ENCODE measurements at places on chromosomes 12 and 14.
A peak's percentile ranks its signal among the peaks of the same experiment; 100 is the strongest.

DNA sequence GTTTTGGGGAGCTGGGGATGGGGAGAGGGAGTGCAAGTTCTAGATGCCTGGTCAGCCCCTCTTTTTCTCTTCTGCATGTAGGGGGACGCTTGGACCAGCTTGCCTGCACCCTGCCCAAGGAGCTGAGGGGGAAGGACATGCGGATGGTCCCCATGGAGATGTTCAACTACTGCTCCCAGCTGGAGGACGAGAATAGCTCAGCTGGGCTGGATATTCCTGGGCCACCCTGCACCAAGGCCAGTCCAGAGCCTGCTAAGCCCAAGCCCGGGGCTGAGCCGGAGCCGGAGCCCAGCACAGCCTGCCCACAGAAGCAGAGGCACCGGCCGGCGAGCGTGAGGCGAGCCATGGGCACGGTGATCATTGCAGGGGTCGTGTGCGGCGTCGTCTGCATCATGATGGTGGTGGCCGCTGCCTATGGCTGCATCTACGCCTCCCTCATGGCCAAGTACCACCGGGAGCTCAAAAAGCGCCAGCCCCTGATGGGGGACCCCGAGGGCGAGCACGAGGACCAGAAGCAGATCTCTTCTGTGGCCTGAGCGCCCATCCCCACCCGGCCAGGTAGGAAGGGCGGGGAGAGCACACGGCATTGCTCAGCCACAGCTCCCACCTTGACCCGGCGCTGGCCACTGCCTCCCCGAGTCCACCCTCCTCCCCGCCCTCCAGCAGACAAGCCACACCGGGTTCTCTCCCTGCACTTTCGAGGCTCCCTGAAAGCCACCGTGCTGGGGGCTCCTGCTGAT lies 14.0 kb downstream of the LRTM2 start:
- DNase-seq = no peak

DNA sequence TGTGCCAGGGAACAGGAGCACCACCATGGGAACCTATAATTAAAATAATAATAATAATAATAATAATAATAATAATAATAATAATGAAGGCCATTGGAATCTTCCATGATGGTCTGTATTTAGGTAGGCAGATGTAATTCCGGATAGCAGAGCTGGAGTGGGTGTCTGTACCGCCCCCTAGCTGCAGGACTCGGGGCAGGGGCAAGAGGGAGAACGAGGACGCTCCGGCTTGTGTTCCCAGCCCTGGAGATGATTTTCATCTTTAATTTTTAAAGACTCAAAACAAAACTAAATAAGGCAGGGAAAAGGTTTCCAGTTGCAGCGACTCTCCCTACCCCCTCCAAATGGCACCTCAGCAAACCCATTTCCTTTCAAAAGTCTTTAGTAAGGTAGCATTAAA lies 501.1 kb downstream of the VRK1 start:
- no peak for DNase-seq

DNA sequence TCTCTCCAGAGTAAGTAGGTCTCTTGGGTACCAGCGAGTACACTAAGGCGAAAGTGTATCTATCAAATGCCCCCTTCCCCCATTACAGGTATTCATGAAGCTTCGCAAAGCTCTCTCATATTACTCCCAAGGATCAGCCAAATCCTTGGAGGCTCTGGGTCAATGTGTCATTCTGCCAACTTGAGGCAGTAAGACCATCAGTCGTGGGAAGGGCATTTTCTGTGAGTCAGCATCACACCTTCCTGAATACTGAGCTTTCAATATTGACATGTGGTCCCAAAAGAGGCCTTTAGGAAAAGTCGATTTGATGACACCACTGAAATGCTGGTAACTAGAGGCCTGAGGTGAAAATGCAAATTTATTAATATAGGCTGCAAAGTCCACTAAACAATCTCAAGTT lies 323.9 kb downstream of the LRIG3 start:
- no peak for DNase-seq

DNA sequence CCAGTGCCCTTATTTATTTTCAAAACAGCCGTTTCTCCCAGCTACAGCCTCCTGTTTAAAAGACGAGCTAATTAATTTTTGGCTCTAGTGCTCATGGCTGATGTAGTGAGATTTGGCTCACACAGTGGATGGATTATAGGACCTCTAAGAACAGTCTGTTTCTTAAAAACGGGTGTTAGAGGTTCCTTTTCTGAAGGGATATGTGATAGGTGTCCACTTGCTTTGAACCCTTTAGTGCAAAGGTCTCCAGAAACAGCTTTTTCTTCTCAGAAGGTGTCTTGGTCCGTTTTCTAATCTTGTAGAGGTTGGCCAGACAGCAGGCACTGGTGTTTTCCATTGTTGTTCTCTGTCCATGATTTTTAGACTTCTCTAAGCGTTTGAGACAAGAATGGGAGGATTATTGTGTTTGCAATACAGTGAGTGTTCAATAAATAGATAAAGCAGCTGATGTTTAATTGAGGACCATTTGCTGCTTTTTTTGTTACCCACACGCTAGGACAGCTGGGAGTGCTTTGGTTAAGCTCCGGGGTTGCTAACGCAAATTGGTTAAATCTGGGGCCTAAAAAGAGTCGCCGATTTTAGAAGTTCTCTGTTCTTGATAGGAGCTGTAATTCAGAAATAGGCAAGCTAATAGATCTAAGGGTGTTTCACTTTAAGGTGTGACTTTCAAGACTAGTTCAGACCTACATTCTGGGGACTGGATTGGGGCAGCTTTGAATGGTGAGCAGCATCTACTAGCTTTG lies 1.0 kb downstream of the BORCS5 start:
- DNase-seq = no peak

DNA sequence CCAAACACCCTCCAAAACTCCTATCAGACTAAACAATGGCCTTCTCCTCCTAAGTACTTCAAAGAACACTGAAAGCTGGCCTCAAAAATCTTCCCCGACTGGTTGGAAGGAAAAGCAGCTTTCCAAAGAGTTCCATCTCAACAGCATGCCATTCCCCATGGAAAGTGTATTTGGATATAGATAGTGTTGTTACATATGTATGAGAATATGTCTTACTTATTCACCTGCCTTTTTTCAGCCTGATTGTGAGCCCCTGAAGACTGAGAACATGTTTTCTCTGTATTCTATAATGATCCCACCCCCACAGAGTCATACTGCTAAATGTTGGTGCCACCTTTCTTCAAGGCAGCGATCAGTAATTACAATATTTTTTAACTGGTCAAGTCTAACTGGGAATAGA lies 185.4 kb upstream of the G2E3 start:
- DNase-seq = no peak

- DNase-seq = no peak
These were observed 83.4 kb upstream of the NOS1 start for GRCh38 chr12:117444781-117445180.

DNA sequence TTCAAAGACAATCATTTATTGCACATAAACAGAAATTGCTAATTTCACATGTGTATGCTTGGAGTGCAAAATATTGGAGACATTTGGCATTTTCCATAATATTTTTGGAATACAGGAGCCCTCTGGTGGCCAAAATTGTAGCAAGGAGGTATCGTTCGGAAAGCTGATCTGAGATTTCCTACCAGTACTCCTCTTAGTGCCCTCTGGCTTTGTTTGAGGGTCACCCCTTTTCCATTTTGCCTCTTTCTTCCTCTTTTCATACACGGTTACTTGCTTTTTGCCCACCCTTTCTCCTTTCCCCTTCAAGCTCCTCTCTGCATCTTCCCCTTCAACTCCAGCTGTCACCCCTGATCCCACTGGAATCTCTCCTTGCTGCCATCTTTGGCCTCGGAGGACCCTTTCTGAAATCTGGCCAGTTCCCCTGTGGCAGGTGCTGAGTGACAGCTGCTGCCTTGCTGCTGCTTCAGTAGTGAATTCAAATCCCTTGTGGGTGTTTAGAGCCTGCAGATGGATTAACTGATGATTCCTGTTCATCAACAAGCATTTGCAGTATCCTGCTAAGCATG lies 164.6 kb upstream of the PARP11 start:
- DNase-seq = no peak

- DNase-seq = no peak
These were observed 944 bp upstream of the DHRS7 start for GRCh38 chr14:60166142-60166541.

- DNase-seq = no peak
These were observed 32.6 kb upstream of the HIF1A start for GRCh38 chr14:61662437-61663311.

DNA sequence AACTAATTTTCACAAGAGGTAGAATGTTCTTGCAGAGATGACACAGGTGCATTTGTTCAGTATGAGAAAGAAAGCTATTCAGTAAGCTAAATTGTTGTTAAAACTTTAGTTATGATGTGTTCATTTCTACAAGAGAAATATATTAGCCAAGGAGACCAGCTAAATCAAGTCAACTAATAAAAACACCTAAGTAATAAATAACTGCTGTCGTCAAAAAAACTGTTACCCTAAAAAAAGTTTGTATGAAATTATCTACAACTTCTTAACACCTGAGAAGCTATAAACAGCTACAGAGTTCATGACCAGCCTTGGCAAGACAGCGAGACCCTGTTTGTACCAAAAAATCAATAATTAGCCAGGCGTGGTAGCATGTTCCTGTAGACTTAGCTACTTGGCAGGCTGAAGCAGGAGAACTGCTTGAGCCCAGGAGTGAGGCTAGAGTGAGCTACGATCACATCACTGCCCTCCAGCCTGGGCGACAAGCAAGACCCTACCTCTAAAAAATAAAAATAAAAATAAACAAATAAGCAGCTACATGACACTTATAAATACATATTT lies 67.6 kb upstream of the AP4S1 start:
- DNase-seq = no peak

DNA sequence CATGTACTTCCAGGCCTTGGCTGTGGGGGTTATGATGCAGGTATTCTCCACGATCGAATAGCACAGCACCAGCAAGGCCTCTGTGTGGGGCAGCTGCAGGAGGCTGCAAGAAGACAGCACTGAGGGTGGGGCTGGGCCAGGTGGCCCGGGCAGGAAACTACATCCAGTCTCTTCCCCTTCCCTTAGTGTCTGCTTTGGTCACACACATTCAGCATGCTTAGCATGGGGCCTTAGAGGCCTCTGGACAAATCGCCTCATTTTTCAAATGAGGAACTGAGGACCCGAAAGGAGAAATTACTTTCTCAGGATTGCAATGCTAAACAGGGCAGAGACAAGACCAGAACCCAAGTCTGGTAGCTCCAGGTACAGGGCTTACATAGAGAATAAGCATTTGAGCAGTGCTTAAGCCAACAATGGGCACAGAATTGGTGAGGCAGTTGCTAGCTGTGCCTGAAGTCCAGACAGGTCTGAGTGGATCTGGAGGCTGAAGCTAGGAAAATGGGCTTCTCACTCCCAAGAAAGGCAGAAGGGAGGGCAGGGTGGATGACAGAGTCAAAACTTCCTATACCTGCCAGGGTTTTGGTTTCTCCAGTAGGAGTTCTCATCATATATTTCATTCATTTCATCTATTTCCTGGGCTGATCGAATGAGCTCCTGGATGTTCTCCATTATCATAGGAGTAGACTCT lies 3.5 kb downstream of the ACRBP start:
- no peak for DNase-seq

GRCh38 chr12:114918535-114919233 lies 234.7 kb upstream of the TBX3 start:
- no peak for DNase-seq

- peak; percentile 19 for DNase-seq
These were observed 4.1 kb downstream of the CKB start for GRCh38 chr14:103518422-103519042.
